ENCODE measurements at places on chromosomes 2 and 18.

DNA sequence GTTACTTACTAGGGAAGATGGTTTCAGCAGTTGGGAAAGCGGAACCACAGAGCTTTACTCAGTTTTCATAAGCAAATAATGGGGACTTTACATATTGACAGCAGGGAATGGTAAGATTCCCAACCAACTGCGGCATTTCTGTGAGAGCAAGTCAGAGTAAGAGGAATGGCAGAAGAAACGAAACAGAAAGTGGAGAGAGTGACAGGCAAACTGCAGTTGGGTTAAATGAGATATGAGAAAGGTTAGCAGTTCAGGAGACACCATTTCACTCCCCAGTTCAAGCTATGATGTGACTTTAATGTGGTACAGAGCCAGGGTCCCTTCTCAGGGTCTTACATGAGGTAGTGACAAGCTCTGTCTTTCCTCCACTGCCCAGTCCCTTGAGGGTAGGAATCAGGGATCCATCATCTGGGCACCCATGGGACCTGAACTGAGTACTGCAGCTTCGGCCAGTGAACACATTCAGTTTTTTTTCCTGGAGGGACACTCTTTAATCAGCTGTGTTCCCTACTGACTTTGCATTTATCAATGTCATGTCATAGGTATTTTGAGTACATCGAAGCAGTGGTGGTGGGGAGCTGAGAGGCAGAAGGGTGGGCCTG, 33.0 kb upstream of the GREB1 start:
- no peak for DNase-seq

GRCh38 chr2:64114912-64115277, 29.3 kb downstream of the PELI1 start:
- no peak for DNase-seq

GRCh38 chr18:23591011-23591410, 4.7 kb upstream of the NPC1 start:
- no peak for DNase-seq

- no peak for DNase-seq
Observed at GRCh38 chr2:132975193-132976105, 305.4 kb upstream of the LYPD1 start.

DNA sequence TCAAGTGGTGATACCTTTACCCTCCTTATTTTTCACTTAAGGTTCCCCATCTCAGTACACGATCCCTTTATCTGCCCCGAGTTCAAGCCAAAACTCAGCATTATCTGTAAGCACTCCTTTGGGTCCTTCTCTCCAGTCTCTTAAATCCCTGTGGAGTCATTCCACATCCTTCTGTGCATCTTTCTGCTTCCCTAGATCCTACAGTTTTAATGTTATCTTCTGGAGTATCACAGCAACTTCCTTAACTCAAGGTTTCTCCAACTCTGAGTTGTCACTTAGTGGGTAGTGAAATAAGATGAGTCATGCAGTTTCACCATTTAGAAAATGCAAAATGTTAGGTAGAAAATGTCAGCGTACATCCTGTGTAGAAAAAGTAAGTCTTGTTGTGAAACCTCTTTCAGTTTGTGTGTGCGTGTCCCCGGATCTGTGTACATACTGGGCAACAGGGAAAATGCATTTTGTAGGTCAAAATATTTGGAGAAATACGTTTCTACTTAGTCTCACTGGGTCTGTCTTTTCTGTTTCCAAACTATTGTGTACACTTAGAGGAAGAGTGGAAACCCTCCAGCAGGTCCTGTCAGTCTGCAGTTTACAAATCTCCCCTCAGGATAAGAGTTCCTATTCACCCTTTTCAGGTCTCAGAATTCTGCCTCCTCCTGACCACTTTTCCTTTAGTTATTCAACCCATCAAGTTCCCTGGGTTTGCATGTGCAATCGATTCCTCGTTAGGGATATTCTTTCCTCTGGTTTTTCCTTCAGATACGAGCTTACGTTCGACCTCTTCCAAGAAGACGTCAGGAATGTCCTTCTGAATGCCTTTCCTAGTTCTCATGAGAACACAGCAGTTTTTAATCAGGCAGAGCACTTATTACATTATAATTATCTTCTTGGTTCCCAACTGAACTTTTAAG, 154.8 kb downstream of the TGIF1 start:
- DNase-seq = no peak
